ENCODE measurements at places on chromosomes 6 and 20.

GRCh38 chr20:58179432-58180099, 48.9 kb downstream of the ANKRD60 start:
- DNase-seq: peak; percentile 92

DNA sequence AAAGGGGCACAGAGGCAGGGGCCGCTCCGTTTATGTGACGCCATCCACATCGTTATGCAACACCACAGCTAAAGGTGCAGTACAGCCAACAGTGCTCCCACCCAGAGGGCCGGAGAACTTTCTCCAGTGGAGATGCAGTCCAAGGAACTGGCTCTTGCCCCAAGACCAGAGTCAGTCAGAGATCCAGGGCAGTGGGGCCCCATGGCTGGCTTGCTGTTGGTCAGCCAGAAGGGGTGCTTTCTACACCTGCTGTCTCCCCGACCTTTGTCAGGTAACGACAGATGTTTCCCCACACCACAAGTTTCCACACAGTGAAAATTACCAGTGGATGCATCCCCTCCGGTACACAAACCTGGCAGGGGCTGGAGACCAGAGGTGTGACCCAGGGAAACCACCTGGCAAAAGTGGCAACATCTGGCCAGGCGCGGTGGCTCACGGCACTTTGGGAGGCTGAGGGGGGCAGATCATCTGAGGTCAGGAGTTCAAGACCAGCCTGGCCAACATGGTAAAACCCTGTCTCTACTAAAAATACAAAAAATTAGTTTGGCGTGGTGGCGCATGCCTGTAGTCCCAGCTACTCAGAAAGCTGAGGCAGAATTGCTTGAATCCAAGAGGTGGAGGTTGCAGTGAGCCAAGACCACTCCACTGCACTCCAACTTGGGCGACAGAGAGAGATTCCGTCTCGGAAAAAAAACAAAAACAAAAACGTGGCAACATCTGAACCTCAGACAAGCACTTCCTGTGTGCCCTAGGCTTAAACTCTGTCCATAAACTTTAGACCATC, 34.9 kb downstream of the UBE2V1 start:
- no peak for DNase-seq

DNA sequence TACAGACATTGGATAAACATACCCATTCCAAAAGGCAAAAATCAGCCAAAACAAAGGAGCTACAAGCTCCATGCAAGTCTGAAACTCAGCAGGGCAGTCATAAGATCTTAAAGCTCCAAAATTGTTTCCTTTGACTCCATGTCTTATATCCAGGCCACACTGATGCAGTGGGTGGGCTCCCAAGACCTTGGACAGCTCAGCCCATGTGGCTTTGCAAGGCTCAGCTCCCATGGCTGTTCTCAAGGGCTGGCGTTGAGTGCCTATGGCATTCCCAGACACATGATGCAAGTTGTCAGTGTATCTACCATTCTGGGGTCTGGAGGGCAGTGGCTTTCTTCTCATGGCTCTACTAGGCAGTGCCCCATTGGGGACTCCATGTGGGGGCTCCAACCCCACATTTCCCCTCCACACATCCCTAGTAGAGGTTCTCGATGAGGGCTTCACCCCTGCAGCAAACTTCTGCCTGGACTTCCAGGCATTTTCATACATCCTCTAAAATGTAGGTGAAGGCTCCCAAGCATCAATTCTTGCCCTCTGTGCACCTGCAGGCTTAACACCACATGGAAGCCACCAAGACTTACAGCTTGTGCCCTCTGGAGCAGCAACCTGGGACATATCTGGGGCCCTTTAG, 35.4 kb upstream of the SENP6 start:
- no peak for DNase-seq

GRCh38 chr6:15184441-15184861, 61.4 kb upstream of the JARID2 start:
- DNase-seq: no peak

DNA sequence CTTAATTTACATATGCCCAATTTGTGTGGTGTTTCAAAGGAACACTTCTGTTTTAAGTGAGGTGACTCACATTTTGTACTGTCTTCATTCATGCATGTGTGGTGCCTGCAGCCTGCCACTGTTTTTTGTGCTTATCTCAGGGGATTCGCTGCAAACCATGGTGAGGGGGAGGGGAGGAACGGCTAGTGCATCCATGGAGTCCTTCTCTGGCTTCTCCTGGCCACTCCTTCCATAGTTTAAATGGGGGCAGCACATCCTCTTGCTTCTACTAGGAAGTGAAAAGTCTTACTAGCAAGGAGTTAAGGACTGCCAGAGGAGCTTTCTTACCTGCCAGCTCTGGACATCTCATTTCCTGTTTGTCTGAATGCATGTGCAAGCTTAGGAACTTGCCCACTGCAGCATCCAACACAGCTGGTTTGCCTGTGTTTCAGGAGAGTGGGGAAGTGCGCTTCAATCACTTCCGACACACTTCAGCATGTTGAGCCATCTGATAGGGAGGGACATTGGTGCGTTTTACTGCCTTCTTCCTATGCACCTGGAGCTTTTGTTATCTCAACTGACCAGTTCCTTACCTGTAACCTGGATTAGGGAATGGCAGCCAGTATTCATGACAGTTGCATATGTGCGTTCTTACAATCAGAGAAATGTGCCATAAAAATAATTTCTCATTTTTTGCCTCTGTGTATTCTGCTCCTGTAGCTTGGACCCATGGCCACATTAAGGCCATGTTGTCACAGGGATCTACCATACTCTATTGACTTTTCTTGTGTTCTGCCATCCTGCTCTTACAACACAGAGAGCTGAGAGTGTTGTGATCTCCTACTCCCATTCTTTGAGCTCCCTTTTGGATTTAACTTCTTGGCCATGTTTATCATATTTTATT, 211.3 kb downstream of the ARID1B start:
- DNase-seq: peak; percentile 39

DNA sequence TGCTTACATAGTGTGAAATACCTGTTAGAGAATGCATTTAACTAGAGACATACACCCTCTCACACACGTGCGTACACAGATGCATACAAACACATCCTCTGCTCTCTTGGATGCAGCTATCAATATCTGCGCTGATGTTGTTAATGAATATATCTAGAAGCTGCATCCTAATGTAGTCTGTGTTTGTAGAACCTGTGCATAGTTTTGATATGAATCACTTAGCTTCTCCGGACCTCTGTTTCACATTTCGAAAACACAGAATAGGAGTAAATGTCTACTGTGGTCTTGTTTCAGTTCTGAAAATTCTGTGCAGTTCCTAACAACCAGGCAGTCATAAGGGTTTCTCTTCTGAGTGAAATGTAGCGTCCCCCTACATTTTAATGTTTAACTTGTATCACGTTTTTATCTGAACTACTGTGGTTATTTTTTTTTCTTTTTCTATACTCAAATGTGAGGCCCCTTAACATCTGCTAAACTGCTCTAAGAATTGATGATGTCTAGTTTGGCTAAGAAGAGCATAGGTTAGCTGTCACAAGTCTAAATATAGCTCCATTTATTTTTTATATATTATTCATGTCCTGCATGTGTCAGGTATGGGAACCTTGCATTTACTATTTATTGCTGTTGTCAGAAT, 254.5 kb downstream of the TMEM242 start:
- DNase-seq: no peak

GRCh38 chr6:8991844-8992243, 556.5 kb upstream of the SLC35B3 start:
- no peak for DNase-seq

DNA sequence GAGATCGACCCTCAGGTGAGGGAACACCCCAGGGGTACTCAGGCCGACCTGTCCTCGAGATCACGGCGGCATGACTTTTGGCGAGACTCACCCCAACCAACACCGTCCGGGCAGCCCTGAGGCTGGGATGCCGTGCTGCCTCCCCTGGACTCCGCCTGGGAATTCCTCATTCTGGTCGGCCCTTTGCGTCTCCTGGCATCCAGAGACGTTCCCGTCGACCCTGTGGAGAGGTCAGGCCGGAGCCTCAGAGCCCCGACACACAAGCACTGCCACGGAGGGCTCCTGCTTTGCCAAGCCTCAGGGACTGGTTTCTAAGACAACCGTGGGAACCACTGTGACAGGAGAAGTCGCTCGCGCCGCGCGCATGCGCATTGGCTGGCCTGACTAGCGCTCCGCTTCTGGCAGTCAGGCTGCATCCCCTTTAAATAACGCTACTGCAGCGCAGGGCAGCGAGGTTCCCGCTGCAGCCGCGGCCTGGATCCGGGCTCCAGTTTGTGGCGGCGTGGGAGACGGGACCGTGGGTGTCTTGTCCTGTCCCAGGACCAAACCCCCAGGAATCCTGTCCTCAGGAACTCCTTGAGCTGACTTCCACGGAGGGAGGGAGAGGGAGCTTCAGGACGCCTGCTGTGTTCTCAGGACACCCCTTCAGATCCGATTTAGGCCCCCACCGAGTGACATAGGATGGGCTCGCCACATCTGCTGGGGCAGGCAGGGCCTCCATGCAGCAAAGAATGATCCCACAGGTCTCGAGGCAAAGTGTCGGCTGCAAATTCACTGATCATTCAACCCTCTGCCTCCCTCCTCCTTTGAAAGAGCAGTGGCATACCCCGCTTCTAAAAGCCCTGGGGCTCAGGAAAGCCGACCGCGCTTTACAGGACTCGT, 163.2 kb upstream of the ZNF337 start:
- peak; percentile 77 for DNase-seq

- DNase-seq: peak; percentile 64
These were observed 590 bp downstream of the SLCO4A1 start for GRCh38 chr20:62642666-62643520.

DNA sequence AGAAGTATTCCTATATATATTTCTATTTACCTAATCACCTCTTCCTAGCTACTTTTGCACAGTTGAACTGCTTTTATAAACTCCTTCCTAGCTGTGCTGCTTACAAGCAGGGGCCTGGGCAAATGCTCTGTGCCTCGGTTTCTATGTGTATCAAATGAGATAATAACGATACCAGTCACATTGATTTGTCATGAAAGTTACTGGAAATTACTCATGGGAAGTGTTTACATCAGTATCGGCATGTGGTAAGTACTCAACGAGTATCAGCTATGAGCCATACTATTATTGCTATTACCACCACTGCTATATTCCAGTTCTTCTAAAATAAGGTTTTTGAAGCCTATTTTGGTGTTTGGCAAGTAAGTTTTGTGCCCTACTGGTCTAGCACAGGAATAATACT, 4.9 kb downstream of the LAMA4 start:
- DNase-seq: no peak

GRCh38 chr6:155026022-155026705, 31.0 kb downstream of the TIAM2 start:
- DNase-seq: no peak

GRCh38 chr6:79733388-79733787, 102.3 kb downstream of the SH3BGRL2 start:
- DNase-seq: no peak

GRCh38 chr6:63643862-63644261, 8.3 kb downstream of the PHF3 start:
- DNase-seq: no peak

- DNase-seq: no peak
These were observed 142.4 kb upstream of the TNFAIP3 start for GRCh38 chr6:137724495-137725211.

DNA sequence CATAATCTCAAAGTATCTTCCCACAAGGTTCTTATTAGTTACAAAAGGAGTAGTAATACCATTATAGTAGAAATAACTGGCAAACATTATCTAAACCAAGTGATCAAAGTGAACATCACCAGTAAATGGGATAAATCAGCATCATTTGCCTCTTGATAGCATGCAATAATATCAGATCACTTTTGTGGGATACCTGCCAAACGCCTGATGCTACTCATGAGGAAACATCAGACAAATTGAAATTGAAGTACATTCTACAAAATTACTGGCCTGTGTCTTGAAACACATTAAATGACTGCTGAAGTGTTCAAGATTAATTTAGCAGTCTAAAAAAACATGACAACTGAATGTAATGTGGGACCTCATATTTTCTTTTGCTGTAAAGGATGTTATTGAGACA, 208.1 kb downstream of the TINAG start:
- no peak for DNase-seq

DNA sequence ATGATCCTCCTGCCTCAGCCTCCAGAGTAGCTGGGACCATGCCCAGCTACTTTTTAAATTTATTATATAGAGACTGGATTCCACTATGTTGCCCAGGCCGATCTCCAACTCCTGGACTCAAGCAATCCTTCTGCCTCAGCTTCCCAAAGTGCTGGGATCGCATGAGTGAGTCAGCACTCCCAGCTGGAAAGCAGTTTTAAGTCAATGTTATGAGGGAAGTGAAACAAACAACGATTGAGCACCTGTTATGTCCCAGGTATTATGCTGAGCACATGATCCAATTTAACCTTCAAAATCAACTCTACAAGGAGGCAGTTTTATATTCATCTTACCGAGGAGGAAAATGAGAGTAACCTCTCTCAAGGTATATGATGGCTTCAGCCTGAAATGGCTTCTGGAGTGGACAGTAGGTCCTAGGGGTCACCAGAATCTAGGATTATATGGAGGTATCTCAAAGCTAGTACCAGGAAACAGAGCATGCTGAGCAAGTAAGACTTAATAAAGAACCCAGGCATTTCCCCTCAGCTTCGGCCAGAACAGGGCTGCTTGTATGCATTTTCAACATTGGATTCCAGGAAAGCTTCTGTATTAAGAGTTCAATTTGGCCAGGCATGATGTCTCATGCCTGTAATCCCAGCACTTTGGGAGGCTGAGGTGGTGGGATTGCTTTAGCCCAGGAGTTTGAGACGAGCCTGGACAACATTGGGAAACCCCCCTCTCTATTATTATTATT, 55.0 kb downstream of the EDN1 start:
- DNase-seq: no peak

DNA sequence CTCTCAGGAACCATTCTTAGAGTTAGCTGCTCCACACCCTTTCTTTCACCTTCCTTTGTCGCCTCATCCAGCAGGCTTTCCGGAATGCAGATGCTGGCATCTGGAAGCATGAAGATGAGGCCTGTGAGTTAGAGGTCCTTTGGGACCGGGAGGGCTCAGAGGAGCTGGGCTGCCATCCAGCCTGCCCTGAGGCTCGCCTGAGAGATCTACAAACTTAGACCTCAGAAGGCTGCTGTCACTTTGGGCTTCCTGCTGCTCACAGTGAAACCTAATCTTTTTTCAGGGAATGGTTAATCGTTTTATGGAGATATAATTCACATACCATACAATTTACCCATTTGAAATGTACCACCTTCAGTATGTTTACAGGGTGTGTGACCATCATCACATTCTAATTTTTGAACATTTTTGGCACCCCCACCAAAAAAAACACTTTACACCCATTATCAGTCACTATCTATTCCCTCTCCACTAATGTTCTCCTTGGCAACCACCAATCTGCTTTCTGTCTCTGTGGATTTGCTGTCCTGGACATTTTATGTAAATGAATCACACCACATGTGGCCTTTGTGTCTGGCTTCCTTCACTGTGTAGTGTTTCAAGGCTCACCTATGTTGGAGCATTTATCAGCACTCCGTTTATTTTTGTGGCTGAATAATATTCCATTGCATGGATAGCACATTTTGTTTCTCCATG, 20.0 kb upstream of the MPC1 start:
- DNase-seq: peak; percentile 80

- no peak for DNase-seq
These were observed 120.3 kb upstream of the SASH1 start for GRCh38 chr6:148222376-148222775.

DNA sequence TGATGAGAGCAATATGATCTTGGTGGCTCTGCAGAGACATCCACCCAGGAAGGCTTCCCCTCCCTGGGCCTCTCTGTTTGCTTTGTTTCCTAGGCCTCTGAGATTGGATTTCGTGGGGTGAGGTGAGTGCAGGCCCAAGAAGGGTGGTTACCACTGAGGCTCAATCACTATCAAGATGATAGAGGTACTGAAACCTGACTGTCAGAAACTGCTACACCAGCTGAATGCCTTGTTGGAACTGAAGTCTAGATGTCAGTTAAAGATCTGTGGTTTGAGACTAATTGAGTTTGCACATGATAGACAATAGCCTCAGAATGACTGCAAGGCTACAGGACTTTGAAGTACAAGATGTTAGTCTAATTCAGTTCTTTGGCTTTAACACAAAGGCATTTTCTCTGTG, 15.2 kb downstream of the VNN1 start:
- no peak for DNase-seq
